ENCODE measurements at places on chromosomes 2 and 18. TPM values are rescaled to one million over a fixed set of nuclear protein-coding genes. Genes with fewer than 3 reads are reported as not detected.

Gene CHRND
- total RNA-seq, result not detected

GRCh38 chr18:13461936-13462335, 243.4 kb downstream of the LDLRAD4 start:
- no peak overlapping the region for H3K27ac ChIP-seq
- H3K27me3 ChIP-seq, result no peaks in the 10 kb centered on the region
- H3K36me3 ChIP-seq, result no peaks in the 10 kb centered on the region
- H3K4me3 ChIP-seq, result no peak overlapping the region

GRCh38 chr18:75977081-75977480, 518.0 kb downstream of the ZNF516 start:
- H3K27ac ChIP-seq, result no peak overlapping the region
- H3K27me3 ChIP-seq, result no peaks in the 10 kb centered on the region
- no peaks in the 10 kb centered on the region for H3K36me3 ChIP-seq

Gene DNAJC27
- 9.4 TPM for total RNA-seq

- no peak overlapping the region for H3K27ac ChIP-seq
- no peaks in the 10 kb centered on the region for H3K4me1 ChIP-seq
Observed at GRCh38 chr18:21714474-21714873, 9.9 kb upstream of the ABHD3 start.

- no peak overlapping the region for H3K27ac ChIP-seq
- no peak overlapping the region for H3K4me3 ChIP-seq
- H3K36me3 ChIP-seq, result no peaks in the 10 kb centered on the region
- DNase-seq, result no peak
- no peaks in the 10 kb centered on the region for H3K27me3 ChIP-seq
- no peaks in the 10 kb centered on the region for H3K4me1 ChIP-seq
Observed at GRCh38 chr18:78873926-78874500, 105.6 kb upstream of the SALL3 start.

DNA sequence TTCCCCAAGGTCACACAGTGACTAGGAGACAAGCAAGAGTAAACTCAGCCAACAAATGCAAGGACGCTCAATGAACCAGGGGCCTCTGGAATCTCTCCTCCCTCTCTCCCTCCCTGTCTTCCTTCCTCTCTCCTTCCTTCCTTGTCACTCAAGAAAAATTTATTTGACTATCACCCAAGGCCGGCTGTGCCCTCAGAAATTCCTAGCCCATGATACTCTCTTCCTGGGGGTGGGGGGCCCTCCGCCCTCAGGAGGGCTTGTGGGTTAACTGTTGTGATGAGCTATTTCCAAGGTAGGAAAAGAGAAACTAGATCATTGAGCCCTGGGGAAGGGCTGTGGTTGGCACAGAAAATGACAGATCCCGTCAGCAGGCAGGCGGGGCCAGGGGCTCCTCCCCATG, 21.7 kb downstream of the INHBB start:
- no peaks in the 10 kb centered on the region for H3K27me3 ChIP-seq
- H3K4me1 ChIP-seq, result no peaks in the 10 kb centered on the region
- no peaks in the 10 kb centered on the region for H3K36me3 ChIP-seq
- H3K4me3 ChIP-seq, result no peak overlapping the region

DNA sequence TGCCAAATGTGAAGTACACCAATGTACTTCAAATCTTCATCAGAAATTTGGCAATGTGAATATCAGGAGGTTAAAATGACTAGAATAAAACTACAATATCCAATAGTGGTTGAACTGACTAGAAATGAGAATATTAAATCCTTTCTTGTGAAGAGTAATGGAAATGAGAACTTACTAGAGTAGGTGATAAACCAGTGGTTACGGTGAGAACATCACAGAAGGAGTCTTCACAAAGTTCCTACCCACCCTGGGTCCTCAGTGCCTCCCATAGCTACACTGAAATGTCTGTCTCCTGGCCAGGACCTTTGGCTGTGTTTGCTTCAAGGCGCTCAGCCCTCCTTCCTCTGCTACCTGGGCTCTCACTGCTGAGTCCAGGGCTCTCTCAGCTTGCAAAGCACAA, 289.7 kb downstream of the STK39 start:
- no peaks in the 10 kb centered on the region for H3K27me3 ChIP-seq
- no peaks in the 10 kb centered on the region for H3K4me1 ChIP-seq
- no peaks in the 10 kb centered on the region for H3K36me3 ChIP-seq
- no peak overlapping the region for H3K4me3 ChIP-seq
- H3K27ac ChIP-seq, result no peak overlapping the region

Gene KCNG2
- total RNA-seq, result not detected

Gene MROH2A
- not detected for total RNA-seq

Gene INHA
- total RNA-seq, result not detected

Gene TIA1
- total RNA-seq, result 132 TPM

DNA sequence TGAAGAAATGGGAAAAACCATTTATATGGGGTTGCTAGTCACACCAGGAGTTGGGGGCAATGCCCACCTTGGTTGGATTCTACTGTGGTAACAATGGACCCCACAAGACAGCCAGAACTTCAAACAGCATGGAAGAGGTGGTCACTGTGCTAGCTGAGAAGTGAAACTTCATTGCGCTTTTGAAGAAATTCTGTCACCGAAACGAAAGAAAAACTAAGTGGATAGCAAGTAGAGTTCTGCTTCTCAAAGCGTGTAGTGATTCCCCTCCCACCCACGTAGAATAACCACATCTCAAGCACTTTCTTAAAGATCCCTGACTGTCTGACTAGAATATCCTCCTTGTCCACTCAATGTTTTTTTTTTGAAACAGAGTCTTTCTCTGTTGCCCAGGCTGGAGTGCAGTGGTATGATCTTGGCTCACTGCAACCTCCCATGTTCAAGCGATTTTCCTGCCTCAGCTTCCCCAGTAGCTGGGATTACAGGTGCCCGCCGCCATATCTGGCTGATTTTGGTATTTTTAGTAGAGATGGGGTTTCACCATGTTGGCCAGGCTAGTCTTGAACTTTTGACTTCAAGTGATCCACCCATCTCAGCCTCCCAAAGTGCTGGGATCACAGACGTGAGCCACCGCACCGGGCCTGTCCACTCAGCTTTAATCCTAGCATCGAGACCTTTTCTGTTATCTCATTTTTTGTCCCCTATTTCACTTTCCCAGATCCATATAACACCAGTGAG, 30.1 kb upstream of the CCL20 start:
- no peaks in the 10 kb centered on the region for H3K36me3 ChIP-seq
- DNase-seq, result no peak

- no peak overlapping the region for H3K27ac ChIP-seq
- H3K4me1 ChIP-seq, result no peaks in the 10 kb centered on the region
- H3K27me3 ChIP-seq, result no peaks in the 10 kb centered on the region
- no peak overlapping the region for H3K4me3 ChIP-seq
- DNase-seq, result no peak
Observed at GRCh38 chr2:215119847-215120246, 18.6 kb downstream of the ABCA12 start.

DNA sequence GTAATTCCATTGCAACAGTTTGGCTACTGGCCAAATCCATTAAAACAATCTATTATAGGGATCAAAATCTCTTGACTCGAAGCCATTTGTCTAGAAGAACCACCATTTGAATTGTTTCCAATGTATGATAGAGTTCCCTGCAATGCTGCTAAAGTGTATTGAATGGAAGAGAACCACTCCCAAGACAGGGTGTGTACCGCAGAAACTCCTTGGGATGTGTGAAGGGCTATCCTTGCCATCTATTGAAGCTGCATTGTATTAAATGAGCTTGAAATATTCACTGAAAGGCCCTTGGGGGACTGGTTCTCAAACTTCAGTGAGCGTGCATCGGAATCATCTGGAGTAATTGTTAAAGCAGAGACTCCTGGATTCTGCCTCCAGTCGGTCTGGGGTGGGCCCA, 260.4 kb upstream of the MEIS1 start:
- no peak overlapping the region for H3K27ac ChIP-seq
- no peak overlapping the region for H3K4me3 ChIP-seq
- no peaks in the 10 kb centered on the region for H3K27me3 ChIP-seq
- H3K4me1 ChIP-seq, result no peaks in the 10 kb centered on the region

DNA sequence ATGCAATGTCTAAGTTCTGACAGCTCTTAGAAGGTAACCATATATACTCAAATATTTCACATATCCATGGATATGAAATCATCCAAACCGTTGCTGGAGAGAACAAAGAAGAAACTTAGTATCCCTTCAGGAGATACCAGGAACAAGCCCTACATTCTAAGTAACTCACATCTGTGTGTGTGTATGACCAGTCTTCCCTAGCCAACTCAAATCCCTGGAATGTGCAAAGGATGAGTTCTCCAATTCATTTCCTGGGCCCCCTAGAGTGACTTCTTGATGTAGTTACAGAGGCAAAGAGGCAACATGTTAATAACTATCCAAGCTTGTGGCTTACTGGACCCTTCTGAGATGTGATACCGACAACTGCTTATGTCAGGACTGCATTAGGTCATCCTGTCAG, 20.1 kb downstream of the TPGS2 start:
- DNase-seq, result no peak
- no peaks in the 10 kb centered on the region for H3K4me1 ChIP-seq
- H3K27ac ChIP-seq, result no peak overlapping the region
- no peaks in the 10 kb centered on the region for H3K36me3 ChIP-seq
- no peak overlapping the region for H3K4me3 ChIP-seq

DNA sequence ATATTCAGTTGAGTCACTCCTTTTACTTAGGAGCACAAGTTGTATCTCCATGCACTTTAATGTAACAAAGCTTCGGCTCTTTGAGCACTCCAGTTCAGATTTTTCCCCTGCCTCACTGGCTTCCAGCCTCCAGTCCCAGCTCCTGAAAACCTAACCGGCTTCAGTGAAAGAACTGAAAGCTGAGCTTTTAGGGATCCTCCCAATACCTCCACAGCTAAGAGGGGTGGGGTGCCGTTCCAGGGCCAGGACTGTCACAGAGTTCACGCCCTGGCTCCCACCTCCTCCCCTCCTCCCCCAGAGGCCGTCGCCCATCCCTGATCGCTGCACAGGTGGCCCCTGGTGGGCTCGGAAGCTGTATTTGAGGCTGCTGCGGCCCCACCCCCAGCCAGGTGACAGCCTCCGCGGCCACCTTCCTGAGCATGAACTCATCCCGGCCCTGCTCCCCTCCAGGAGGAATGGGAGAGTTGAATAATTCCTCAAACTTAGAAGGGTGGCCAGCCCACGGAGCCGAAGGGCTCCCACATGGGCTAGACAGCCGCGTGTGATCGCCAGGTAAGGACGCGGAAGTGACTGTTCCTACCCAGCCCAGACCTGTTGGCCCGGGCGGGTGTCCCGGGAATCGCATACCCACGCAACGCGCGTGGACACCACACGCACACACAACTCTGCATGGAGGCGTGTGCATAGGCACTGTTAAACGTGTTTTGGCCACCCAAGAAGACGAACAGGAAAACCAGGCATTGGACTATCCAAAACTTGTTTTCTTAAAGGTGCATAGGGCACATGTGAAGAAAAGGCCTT, 1.8 kb downstream of the MYO5B start:
- no peaks in the 10 kb centered on the region for H3K36me3 ChIP-seq
- H3K27ac ChIP-seq, result peak overlapping the region; percentile 95

- H3K36me3 ChIP-seq, result no peaks in the 10 kb centered on the region
- no peak overlapping the region for H3K4me3 ChIP-seq
- no peaks in the 10 kb centered on the region for H3K27me3 ChIP-seq
- DNase-seq, result no peak
Observed at GRCh38 chr2:30204281-30204680, 27.1 kb upstream of the LBH start.

Gene SIX2
- not detected for total RNA-seq

GRCh38 chr2:118048401-118048800, 34.5 kb upstream of the CCDC93 start:
- H3K4me1 ChIP-seq, result no peaks in the 10 kb centered on the region
- no peak overlapping the region for H3K27ac ChIP-seq
- no peaks in the 10 kb centered on the region for H3K36me3 ChIP-seq
- no peak overlapping the region for H3K4me3 ChIP-seq
- DNase-seq, result no peak
- H3K27me3 ChIP-seq, result no peaks in the 10 kb centered on the region

DNA sequence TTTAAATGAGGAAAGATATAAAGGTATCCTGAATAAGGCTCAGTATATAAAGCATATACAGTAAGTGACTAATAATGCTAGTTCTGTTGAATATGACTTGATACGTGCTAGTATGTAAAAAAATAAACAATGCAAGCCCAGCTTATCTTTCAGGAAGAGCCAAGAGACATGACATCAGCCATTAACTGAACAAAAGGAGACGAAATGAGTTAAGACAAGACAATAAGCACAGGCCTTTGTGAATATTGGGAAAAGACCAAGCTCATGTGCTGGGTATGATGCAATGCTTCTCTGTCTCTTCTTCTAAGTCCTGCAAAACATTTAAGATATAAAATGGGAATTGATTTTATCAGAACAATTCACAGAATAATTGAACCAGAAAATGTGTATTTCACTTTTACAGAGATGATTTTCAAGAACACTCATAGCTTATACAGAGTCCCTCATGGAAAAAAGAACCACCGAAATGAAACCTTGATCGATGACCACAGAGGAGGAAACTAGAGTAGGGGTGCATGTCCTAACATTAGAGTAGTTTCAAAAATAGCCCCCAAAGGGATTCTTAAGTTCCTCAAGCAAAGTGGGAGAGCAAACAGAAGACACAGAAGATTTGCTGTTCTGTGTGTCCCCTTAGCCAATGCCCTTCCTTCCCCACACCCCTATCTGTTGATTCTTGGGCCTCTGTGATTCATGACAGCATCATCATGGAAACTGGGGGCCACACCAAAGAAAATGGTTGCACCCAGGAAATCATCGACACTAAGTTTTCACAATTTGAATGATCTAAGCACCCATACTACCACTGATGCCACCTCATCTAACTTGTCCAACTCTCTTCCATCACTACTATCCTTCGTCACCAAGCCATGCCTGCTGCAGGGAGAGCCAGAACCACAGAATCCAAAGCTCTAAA, 68.0 kb upstream of the CRIM1 start:
- DNase-seq, result no peak
- H3K27ac ChIP-seq, result no peak overlapping the region

Gene MPHOSPH10
- total RNA-seq, result 16.3 TPM

DNA sequence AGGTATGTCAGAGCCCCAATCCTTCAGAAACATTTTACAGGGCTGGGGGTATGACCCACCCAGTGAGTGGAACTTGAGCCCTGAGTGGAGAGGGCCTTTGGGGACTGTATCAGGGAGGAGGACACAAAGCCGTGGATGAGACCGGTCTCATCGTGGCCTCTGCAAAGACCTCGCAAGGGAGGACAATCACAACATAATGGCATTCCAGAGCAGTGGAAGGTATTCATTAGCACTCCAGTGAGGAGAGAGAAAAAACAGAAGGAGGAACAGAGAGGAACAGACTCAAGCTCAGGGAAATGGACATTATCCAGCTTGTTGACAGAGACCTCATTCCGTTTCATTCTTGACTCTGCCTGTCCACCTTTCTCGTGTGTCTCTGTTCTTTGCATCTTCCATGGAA, 38.8 kb upstream of the CTAGE1 start:
- no peaks in the 10 kb centered on the region for H3K36me3 ChIP-seq
- H3K27me3 ChIP-seq, result no peaks in the 10 kb centered on the region
- no peak overlapping the region for H3K4me3 ChIP-seq
- no peaks in the 10 kb centered on the region for H3K4me1 ChIP-seq
- no peak for DNase-seq

Gene GKN2
- total RNA-seq, result not detected

DNA sequence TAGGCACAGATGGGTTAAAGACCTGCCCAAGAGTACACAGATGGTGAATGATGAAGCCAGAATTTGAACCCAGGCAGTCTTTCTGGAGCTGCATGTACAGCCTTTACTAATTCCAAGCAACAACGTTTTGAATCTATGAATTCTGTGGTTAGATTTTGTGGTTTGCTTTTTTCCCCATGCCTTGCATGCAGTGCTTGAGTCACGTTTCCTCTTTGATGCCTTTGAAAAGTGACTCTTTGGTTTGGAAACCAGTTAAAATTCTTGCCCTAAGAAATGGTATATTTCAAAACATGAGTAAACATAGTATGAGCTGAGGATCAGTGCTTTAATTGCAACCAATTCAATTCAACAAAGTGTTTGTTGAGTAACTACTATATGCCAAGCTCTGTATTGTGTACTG, 48.2 kb upstream of the PPM1B start:
- no peaks in the 10 kb centered on the region for H3K4me1 ChIP-seq
- H3K27ac ChIP-seq, result no peak overlapping the region
- H3K27me3 ChIP-seq, result no peaks in the 10 kb centered on the region
- H3K36me3 ChIP-seq, result no peaks in the 10 kb centered on the region

Gene CAPN14
- total RNA-seq, result not detected
